Pancreas (tissue), 10 donors: ENCODE measurements at places on chromosomes 3 and 15. TPM values are rescaled to one million over a fixed set of nuclear protein-coding genes. Genes with fewer than 3 reads are reported as not detected.

Gene ABHD2
- total RNA-seq, result 143 TPM

DNA sequence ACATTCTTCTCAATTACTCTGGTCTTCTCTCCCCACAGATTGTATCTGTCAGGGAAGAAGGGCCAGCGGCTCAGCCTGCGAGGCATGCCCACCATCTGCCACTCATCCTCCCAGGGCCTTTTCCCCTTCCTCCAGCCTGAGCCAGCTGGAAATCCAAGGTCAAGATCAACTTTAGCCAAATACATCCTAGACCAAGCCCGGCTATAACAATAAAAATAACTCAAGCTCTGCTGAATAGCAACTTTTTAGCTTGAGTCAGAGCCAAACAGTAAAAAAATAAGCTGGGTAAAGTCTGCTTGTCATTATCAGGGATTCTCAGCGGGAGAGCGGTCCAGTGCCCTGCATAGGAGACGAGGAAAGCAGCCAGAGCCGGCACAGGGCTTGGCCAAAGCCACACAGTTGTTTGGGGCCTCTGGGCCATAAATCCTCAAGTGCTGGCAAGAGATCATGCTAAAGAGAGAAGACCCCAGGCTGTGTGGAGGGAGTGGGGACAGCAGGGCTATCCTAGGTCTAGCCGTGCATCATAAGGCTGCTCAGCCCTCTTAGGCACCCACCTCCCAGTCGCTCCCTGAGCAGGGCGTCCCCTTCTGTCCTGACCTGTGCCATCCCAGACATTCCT is 76.2 kb upstream of the HERC1 start:
- peak; percentile 44 for DNase-seq

DNA sequence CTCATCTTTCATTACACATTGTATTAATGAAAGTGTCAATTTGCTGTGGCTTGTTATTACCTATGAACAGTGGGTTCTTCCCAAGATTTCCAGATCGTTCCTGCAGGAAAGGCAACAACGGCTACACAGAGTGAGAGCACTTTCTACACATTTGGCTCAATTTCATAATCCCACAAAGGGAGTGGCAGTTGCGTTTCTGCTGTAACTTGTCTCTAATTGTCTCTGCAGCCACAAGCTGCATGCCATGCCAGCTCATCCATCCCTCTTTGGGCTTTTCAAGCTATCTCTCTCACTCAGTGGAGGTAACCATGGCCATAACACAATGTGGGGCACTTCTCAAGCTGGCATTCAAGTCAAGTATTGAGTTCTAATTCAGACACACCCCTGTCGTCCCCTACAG is 27.7 kb upstream of the CPNE4 start:
- DNase-seq, result no peak

DNA sequence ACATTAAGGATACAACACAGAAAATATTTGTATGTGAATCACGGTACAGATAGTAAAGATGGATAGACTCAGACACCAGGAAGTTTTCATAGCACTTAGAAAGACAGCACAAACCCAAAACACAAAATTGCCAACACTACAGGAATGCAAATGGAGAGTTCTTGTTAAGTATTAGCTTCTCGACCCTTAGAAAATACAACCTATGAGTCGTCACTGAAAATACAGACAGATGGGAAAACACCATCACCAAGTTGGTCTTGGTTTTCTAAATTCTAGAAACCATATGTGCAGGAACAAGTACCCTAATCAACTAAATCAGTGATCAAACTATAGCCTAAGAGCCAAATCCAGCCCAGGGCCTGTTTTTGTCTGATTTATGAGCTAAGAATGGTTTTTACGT is 50.7 kb downstream of the PEAK1 start:
- no peak for DNase-seq

GRCh38 chr3:88033808-88034207 is 25.0 kb downstream of the CGGBP1 start:
- DNase-seq, result no peak

Gene TCF12
- 29.6 TPM for total RNA-seq

GRCh38 chr15:69631978-69632377 is 179.4 kb downstream of the RPLP1 start:
- DNase-seq, result no peak

DNA sequence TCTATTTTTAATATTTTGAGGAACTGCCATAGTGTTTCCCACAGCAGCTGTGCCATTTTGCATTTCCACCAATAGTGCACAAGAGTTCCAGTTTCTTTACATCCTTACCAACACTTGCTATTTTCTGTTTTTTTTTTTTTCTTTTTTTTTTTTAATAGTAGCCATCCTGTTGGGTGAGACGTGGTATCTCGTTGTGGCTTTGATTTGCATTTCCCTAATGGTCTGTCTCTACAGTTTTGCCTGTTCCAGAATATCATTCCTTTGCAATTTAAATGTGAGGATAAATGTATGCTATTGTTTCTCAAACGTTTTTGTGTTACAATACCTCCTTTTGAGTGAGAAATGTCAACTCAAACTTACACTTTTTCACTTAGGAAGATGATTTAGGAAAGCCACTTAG is 22.4 kb downstream of the RCN2 start:
- DNase-seq, result no peak

DNA sequence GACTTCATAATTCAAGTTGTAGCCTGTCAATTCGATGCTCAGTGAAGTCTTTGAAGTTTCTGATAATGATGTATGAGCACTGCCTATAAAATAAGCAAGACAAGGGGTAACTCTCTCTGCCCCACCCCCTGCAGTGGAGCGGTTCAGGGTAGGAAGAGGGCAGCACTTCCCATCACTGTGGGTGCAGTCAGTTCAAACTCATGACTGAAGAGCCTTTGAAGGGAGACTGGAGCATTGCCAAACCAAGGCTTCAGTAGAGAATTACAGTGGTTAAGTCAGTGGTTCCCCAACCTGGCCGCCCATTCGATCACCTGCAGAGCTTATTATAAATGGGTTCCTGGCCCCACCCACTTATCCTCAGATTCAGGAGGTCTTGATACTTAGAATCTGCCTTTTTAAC is 190.6 kb downstream of the SHQ1 start:
- DNase-seq, result no peak

- DNase-seq, result no peak
Measured at GRCh38 chr3:71268462-71268999, 315.0 kb downstream of the FOXP1 start.

GRCh38 chr3:6746443-6746842 is 114.5 kb upstream of the GRM7 start:
- no peak for DNase-seq

GRCh38 chr15:58336161-58336560 is 95.6 kb upstream of the LIPC start:
- no peak for DNase-seq

Gene TRAT1
- not detected for total RNA-seq

Gene NPAP1
- total RNA-seq, result 0.37 TPM

GRCh38 chr3:27985369-27986035 is 255.9 kb upstream of the CMC1 start:
- DNase-seq, result no peak

- no peak for DNase-seq
Measured at GRCh38 chr15:48935236-48935635, 28.5 kb downstream of the SHC4 start.

GRCh38 chr3:62414786-62415185 is 41.4 kb upstream of the FEZF2 start:
- no peak for DNase-seq

DNA sequence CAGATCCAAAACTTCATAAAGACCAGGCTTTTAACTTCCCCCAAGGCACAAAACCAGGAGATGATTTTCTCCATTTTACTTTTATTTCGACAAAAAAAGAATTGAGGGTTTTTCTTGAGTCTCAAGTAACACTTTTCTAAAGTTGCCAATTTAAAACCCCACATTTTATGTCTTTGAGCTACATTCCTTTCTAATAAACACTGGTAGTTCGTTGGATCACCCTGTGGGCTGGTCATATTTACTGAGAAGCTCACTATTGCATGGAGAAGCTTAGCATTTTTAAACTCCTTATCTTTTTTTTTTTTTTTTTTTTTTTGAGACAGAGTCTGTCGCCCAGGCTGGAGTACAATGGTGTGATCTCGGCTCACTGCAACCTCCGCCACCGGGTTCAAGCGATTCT is 255.1 kb upstream of the TPM1 start:
- no peak for DNase-seq

Gene GASK1A
- 1.9 TPM for total RNA-seq

Gene ADAMTS9
- total RNA-seq, result 15.5 TPM

DNA sequence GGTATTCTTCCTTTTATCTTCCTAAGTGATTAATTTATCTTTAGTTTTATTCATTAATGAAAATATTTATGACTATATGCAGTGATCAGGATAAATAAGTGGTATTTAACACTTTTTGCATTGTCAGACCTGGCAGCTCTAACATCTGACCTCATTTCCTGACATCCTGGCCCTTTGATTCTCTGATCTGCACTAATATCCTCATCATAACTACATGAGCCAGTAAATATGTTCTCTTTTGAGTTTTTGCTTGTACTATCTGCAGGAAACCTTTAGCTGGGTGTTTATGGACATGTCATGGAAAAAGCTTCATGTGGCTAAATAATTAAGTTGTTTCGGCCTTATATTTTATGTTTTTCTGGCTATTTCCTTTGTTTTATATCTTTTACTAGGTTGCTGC is 10.5 kb downstream of the NKTR start:
- DNase-seq, result no peak

Gene REC114
- total RNA-seq, result not detected

- no peak for DNase-seq
Measured at GRCh38 chr3:15819576-15819975, 21.8 kb upstream of the ANKRD28 start.

GRCh38 chr3:43515208-43515917 is 106.4 kb downstream of the ANO10 start:
- no peak for DNase-seq

- peak; percentile 38 for DNase-seq
Measured at GRCh38 chr3:122679882-122680474, 661 bp upstream of the PARP14 start.

- no peak for DNase-seq
Measured at GRCh38 chr3:22977650-22978289, 225.4 kb upstream of the UBE2E2 start.

Gene TMC3
- total RNA-seq, result 0.03 TPM
